ENCODE measurements at places on chromosomes 1 and 21.

DNA sequence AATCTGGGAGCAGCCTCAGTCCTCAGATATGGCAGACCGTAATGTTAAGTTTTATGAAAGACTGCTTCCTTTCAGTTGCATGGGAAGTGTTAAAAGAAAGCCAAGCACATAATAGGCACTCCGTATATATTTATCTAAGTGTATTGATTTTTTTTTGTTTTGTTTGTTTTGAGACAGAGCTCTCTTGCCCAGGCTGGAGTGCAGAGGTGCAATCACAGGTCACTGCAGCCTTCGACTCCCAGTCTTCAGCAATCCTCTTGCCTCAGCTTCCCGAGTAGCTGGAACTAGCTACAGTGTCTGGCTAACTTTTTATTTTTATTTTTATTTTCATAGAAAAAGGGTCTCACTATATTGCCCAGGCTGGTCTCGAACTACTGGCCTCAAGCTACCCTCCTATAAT, 341.8 kb downstream of the USH2A start:
- DNase-seq = no peak

DNA sequence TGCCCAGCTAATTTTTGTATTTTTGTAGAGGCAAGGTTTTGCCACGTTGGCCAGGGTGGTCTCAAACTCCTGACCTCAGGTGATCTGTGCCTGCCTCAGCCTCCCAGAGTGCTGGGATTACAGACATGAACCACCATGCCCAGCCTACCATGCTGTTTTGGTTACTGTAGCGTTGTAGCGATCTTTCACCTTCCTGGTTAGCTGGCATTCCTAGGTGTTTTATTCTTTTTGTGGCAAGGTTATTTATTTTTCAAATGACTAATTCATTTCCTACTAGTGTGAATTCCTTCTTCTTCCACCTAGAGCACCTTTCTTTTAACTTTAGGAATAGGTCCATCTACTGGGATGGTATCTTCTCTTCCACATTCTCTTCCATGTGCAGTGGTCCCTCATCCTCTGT, 29.3 kb downstream of the TMEM200B start:
- DNase-seq = no peak

DNA sequence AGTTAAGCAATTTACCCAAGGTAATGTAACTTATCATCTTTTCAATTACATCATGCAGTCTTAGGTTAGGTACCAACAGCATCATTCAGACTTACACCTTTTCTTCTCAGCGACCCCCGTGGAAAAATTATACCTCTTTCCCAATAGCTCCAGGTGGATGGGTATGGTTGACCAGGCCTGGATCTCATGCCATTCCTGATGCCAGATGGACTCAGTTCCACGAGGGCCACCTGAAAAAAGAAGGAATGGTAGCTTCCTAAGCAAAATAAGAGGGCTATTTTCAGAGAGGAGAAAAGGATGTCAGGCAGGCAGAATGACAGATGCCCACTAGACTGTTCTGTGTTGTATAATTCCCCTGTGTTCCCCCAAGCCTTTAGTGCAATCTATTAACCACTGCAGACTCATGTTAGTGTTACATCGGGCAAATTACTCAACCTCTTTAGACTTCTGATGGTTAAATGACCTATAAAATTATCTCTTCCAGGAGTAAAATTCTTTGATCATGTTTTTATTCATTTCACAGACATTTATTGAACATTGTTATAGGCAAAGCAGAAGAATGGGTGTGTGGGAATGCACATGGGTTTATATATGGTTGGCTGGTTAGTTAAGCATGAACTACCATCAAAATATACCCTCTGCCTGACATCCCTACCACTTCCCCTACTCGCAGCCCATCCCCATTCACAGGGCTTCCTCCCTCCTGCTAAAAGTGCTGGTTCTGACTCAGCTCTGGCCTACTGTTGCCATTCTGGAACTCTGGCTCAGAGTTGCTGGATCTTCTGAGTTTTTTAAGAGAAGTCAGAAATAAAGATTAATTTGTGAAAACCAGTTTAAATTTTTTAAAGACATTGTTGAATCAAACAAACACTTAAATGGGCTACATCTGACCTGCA, 10.6 kb upstream of the MYSM1 start:
- DNase-seq = no peak

DNA sequence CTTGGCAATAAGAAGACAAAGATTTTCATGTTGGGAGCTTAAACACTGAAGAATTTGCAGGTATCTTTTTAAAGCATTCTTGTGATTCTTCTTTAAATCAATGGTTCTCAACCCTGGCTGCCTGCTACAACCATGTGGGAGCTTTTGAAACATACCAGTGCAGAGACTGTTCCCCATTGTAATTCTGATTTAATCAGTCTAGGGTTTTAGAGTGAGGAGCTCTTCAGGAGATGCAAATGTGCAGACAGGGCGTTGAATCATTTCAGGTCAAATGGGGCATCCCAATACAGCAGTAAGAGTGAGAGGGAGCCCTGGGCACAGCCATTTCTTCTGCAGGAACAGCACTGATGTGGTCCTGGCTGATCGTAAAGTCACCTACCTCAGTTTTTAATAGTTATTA, 24.3 kb downstream of the KCNJ6 start:
- DNase-seq = no peak

GRCh38 chr1:58405660-58406059, 140.9 kb downstream of the OMA1 start:
- DNase-seq = no peak

- DNase-seq = no peak
Observed at GRCh38 chr21:42505090-42505726, 8.4 kb upstream of the SLC37A1 start.

GRCh38 chr1:53765657-53766056, 26.7 kb upstream of the GLIS1 start:
- no peak for DNase-seq

DNA sequence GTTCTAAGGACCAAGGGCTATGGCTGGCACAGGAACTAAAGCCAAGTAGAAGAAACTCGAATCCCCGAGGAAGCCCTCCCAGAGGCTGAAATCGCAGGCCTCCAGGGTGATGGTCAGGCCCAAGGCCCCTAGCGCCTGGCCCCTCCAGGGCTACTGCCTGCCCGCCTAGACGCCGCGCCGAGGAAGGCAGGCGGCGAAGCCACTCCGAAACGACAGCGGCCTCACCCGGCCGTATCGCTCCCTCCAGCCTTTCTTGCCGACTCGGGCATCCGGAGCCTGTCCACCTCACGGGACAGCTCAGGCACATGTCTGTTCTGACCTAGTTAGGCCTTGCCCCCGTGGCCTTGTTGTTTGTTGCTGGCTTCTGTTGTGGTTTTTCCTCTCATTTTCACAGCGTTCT, 9.7 kb upstream of the LHX8 start:
- DNase-seq = no peak

- DNase-seq = no peak
Observed at GRCh38 chr21:33937146-33937545, 21.5 kb upstream of the ATP5PO start.

DNA sequence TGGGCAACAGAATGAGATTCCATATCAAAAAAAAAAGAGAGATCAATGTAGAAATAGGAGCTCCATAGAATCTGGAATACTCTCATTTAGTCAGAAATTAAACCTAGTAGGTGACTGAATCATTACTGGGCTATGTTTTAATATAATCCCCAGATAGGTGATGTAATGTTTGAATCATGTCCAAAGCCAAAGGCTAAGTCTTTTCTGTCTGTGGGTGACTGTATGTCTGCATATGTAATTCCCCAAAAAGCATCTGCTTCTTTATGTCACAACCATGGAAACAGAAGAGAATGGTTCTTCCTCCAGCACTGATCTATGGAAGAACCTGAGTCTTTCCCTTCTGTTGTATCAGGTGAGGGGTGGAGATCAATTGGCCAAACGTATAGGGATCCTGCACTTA, 5.8 kb downstream of the LAMC2 start:
- no peak for DNase-seq

- DNase-seq = no peak
Observed at GRCh38 chr1:227793948-227794816, 21.3 kb upstream of the PRSS38 start.

DNA sequence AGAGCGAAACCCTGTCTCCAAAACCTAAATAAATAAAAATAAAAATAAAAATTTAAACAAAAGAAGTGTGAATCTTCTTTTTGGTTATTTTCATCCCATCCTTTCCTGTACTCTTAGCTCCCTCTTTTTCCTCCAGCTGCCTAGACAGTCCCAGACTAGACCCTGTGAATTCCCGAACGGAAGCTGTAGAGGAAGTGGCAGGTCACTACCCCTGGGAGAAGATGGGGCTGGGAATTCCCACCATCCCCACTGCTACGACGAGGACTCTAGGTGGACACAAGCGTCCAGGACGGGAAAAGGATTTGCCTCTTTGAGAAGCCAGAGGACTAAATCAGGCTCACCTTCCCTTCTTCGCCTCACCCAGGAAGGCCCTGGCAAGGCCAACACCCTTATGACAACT, 12.6 kb downstream of the RHBDL2 start:
- no peak for DNase-seq

- no peak for DNase-seq
Observed at GRCh38 chr1:32759521-32759981, 57.0 kb upstream of the SYNC start.

DNA sequence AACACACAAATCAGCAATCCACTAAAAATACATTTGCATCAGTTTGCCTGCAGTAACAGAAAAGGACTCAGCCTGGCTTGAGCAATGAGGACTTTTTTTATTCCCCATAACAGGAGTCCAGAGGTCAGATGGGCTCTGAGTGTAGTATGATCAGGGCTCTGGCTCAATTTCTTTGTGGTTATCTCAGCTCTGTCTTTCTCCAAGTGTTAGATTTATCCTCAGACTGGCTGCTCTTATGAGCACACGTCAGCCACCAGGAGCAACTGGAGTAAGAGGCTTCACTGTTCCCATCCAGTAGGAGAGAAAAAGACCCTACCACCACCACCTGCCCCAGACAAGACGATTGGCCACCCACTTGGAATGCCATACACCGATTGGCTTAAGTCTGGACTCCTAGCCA, 36.2 kb upstream of the KLHDC7A start:
- DNase-seq = no peak

DNA sequence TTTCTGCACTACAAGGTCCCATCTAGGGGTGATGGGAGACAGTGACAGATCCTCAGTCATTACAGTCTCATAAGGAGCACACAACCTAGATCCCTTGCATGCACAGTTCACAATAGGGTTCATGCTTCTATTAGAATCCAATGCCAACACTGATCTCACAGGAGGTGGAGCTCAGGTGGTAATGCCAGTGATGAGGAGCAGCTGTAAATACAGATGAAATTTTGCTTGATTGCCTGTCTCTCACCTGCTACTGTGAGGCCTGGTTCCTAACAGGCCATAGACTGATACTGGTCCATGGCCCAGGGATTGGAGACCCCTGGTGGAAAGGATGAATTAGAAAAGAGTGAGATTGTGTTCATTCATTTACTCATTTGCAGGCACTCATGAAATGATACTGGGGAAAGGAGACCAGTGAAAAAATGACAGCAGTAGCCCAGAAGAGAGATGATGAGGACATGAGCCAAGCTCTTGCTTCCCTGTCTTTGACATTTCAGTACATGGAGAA, 251.6 kb upstream of the DUSP10 start:
- DNase-seq = no peak

GRCh38 chr1:162543228-162543627, 18.3 kb upstream of the UAP1 start:
- no peak for DNase-seq

DNA sequence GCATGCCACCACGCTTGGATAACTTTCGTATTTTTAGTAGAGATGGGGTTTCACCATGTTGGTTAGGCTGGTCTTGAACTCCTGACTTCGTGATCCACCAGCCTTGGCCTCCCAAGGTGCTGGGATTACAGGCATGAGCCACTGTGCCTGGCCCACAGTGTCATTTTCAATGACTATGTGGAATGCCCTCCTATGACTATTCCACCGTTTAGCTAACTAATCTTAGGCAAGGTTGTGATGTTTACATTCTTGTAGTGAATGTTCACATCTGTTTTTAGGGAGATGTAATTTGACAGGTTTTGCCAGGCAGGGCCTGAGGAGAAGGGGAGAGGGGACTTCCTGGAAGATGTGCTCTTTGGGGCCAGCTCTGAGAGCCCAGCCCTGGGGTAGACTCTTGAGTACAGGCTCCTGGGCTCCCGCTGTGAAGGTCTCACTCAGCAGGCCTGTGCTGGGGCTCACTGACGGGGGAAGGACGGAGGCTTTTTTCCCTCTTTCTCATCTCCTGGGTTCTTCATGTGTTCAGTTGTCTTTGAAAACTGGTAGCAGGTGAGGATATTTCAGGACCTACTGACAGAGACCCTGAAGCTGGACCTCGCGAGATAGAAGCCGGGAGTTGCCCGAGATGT, 13.2 kb downstream of the COQ8A start:
- DNase-seq = no peak

DNA sequence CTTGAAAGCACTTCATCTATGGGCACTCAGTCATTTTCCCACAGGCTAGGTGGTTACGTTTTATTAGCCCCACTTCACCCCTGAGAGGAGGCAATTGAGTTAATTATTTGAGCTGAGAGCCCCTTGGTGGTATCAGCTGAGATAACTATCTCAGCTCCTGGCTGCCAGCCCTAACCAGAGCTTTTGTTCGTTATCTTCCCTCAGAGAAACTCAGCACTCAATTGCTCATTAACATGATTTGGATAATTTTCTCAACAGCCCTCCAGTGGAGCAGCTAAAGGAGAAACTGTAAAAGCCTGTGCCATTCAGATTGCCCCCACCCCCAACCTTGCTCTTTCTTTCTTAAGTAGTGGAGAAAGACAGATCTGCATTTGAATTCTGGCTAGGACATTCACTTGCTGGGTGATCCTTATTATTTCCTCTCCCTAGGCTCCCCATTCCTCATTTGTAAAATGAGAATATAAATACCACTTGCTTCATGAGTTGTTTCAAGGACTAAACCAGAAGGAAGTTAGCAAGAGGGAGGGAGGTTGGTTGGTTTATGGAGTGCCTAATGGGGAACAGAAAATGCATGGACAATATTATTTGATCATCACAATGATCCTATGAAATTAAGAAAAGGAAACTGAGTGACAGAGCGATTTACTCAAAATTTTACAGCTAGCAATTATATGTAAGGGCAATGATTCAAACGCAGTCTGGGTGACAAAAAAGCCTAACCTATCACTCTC, 218.7 kb upstream of the FGGY start:
- peak; percentile 48 for DNase-seq

GRCh38 chr1:70979881-70980280, 67.7 kb downstream of the PTGER3 start:
- no peak for DNase-seq

DNA sequence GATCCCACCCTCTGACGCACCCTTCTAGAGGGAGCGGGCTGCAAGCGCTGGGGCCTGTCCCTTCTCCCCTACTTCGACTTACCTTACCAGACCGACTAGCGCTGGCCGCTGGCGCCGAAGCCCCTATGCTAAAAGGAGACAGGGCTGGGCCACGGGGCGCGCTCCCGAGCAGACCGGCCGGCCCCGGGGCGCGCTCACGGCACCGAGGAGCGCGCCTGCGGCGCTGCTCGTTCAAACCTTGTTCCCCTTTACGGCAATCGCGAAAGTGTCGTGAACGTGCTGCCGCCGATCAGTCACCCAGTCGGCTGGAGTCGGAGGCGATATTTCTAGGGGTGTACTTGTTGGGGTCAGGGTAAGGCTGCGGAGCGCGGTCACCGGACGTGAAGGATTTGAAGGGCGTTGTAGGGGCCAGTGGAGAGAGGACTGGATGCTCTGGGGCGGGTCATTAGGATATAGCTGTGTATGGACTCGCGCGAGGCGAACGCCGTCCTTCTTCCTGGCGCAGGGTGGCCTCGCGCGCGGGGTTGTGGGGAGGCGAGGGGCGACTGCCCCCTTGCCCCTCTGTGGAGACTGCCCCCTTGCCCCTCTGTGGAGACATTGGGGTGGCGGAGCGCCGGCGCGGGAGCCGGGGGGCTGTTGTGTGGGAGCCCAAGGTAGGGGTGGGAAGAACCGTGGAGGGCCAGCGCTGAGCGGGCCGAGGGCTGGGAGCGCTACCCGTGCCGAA, at the start of the genes CEPT1 and DRAM2:
Gene CEPT1 (plus strand): TSS at position 268 of the 724 bp plus-strand sequence. CDS start 7,492 bp downstream, outside the sequence.
Gene DRAM2 (minus strand): TSS at position 138 of the 724 bp plus-strand sequence. CDS start 8,539 bp downstream, outside the sequence.
- peak; percentile 55 for DNase-seq

Measured in NCI-H1417 treated with DMSO at 0.1 percent for 48 hours (cell line).